Naive thymus-derived CD4-positive, alpha-beta T cell (primary cell): ENCODE measurements at places on chromosomes 1 and 21.
A peak's percentile ranks its signal among the peaks of the same experiment; 100 is the strongest.

DNA sequence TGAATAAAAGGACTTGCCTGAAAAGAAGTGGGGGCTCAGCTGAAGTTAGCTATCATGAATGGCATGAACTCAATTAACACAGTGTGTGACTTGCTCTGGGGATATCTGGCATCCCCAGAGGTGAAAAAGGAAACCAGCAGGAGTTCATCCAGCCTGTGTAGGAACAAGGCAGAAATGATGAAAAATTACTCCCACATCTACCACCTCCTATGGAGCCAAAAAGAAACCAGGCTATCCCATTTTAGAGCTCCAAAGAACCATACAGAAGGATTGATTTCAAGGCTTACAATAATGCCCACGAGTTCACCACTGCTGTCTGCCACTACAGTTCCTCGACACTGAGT lies 25.3 kb downstream of the TP53BP2 start:
- DNase-seq = no peak

GRCh38 chr1:234746798-234747196 lies 136.8 kb upstream of the IRF2BP2 start:
- no peak for DNase-seq

- no peak for DNase-seq
These were observed 5.9 kb upstream of the LEPR start for GRCh38 chr1:65414538-65414937.

DNA sequence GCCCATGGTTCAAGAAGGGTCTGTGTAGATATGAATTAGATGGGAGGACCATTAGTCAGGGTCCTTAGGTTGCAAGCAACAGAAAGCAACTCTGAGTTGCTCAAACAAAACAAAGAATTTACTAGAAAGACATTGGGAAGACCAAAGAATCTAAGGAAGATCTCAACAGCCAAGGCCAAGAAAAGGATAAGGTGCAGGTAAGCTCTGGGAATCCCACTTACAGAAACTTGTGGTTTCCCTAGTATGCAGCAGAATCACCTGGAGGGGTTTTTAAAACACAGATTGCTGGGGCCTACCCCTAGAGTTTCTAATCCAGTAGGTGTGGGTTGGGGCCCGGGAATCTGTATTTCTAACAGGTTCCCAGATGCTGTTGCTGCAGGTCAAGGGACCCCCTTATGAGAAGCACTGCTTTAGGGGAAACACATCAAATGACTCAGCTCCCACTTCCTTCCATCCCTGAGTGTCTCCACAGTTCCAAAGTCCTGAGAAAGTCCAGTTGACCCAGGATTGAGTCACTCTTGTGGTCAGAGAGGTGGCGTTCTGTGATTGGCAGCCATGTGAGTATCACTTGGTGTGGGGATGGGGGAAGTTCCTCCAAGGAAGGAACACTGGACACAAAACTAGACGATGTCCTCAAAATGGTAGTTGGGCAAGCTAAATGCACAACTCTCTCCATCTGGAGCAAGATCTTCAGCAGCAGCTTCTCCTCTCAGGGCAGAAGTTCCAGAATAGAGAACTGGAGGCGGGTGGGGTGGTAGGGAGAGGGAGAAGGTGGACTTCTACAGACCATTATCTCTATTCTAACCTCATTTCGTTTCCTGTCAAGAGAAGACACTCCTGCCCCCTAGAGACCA lies 24.2 kb upstream of the EYA3 start:
- DNase-seq = no peak

- no peak for DNase-seq
These were observed at the start of gene IL19 for GRCh38 chr1:206770531-206771337. Gene IL19 (plus strand): TSS chr1:206770773. CDS start chr1:206836663, 65,890 bp downstream.

- no peak for DNase-seq
These were observed 17.3 kb upstream of the RAP1A start for GRCh38 chr1:111602302-111602701.

DNA sequence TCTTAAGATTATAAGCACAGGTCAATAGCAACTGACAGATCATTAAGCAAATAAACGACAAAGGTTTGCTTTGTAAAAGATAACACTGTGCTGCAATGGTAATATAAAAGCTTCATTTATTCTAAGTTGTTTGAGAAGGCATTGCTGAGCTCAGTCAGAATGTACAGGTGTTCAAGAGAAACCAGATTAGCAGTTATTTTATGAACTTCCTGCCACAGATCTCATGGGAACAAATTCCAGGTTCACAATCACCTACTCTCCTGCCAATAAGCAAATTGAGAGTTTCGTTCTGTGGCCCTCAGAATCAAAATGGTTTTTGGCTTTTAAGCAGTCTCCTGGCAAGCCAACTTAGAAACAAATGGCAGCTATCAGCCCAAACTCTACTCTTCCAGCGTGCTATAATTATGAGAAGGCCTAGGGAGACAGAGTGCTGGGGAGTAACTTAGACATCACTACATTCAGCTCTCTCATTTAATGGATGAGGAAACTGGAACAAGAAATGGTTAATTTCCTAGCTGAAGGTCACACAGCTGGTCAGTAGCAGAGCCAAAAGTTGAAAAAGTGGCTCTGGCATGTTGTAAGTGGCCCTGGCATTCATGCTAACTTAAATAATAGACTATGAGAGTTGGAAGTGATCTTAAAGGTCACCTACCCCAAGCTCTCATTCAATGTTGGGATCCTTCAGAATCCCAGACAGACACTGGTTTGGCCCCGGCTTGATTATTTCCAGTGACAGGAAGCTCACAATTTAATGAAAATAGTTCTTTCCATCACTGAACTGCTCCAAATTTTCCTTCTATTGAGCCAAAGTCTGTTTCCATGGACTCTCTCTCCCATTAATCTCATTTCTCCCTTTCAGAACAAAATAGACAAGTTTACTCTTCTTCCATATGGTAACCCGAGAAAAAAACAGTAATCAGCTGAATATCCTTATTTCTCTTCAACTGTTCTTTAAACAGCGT lies 82.6 kb upstream of the EDEM3 start:
- DNase-seq = no peak

GRCh38 chr1:88726697-88727096 lies 42.6 kb downstream of the PKN2 start:
- no peak for DNase-seq

GRCh38 chr1:222697826-222698225 lies 14.5 kb downstream of the AIDA start:
- no peak for DNase-seq

GRCh38 chr1:220787069-220787619 lies 431 bp downstream of the MTARC1 start:
- DNase-seq = no peak

GRCh38 chr1:21337928-21338572 lies 47.8 kb upstream of the ECE1 start:
- DNase-seq = no peak

DNA sequence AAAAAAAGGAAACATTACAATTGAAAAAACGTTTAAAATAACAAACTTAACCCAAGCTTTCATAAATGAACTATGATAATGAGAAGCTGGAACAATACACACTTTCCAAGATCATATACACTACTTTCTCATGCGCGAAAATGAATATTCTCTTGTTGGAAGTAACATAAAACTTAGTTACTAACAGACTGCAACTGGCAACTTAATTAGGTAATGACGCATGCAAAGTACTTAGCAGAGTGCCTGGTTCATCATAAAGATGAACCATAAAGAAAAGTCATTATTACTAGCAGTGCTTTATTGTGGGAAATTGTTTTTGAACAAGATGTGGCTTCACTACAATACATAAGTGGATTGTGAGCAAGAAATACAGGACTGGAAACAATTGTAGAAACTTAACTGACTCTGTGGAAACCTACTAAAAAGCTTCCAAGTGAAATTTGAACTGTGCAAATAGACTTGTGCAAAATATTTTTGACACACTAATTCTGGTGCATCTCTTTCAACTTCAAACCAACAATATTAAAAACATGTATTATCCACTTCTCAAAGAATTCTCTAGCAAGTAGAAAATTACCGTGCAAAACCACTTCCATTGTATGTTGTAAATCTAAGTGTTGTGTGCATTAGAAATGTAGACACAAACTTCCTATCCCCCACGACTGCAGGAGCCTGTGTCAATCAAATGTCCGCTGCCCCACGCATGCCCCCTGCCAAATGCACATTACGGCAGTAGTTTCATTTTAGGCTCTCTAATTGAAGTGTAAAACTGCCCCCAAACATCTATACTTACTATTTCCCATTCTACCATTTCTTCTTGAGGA lies 2.0 kb downstream of the ARHGAP29 start:
- DNase-seq = no peak

GRCh38 chr1:54081306-54082270 lies 28.2 kb downstream of the TCEANC2 start:
- DNase-seq = peak; percentile 50

- DNase-seq = no peak
These were observed 88.1 kb upstream of the WARS2 start for GRCh38 chr1:119228335-119229080.

DNA sequence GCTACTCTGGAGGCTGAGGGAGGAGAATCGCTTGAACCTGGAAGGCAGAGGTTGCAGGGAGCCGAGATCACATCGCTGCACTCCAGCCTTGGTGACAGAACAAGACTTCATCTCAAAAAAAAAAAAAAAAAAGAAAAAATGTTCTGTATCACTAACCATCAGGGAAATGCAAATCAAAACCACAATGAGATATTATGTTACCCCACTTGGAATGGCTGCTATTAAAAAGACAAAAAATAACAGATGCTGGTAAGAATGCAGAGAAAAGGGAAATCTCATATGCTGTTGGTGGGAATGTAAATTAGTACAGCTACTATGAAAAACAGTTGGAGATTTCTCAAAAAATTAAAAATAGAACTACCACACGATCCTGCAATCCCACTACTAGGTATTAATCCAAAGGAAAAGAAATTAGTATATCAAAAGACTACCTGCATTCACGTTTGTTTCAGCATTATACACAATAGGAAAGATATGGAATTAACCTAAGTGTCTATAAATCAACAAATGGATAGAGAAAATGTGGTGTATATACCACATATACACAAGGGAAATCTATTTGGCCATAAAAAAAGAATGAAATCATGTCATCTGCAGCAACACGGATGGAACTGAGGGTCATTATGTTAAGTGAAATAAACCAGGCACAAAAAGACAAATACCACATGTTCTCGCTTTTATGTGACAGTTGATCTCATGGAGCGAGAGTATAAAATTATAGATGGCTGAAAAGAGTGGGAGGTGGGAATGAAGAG lies 62.6 kb downstream of the ABL2 start:
- DNase-seq = no peak

DNA sequence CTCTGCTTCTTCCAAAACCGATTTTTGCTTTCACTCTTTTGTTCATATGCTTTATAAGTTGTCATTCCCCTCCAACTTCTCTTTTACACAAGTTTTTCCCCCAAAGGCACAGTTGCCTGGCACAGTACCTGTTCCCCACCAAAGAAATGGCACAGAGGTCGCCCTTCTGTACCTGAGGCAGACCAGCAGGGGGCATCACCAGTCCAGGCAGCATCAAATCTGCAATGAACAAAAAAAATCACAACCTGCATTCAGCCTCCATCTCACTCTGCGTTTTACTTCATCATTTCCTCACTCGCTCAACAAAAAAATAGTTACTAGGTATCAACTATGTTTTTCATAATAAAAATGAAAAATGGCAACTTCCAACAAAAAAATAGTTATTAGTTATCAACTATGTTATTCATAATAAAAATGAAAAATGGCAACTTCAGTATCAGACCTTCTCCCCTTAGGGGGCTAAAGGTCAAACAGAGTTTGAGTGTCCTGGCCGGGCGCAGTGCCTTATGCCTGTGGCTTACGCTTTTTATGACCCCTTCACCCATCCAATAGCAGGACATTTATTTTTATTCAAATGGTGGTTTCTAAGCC lies 4.1 kb downstream of the EIF2D start:
- peak; percentile 65 for DNase-seq

DNA sequence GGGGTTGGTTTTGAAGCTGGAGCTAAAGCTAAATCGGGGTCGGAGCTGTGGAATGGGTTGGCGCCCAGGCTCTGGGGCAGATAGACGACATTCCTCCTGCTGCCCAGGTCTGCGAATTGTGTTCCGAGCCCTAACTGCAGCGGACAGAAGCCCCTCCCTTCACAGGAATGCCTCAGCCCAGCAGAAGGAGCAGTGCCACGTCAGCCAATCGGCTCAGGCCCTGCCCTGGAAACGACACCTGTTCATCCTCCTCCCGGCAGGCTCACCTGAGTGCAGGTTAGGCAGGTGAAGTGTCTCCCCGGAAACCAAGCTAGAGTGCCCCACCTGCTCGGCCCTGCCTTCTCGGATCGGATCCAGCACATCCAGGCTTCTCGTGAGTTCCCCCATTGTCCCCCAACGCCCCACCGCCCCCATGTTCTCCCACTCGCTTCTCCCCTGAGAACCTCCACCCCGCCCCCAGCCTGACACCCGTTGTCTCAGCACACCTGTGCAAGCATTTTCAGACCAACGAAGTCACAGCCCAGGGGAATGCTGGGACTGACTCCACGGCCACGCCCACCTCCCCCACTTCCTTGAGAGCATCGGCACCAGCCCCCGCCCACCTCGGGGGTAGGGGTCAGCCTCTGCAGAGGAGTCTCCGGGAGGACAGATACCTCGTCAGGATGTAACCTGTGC lies 775 bp downstream of the TMEM125 start:
- no peak for DNase-seq

DNA sequence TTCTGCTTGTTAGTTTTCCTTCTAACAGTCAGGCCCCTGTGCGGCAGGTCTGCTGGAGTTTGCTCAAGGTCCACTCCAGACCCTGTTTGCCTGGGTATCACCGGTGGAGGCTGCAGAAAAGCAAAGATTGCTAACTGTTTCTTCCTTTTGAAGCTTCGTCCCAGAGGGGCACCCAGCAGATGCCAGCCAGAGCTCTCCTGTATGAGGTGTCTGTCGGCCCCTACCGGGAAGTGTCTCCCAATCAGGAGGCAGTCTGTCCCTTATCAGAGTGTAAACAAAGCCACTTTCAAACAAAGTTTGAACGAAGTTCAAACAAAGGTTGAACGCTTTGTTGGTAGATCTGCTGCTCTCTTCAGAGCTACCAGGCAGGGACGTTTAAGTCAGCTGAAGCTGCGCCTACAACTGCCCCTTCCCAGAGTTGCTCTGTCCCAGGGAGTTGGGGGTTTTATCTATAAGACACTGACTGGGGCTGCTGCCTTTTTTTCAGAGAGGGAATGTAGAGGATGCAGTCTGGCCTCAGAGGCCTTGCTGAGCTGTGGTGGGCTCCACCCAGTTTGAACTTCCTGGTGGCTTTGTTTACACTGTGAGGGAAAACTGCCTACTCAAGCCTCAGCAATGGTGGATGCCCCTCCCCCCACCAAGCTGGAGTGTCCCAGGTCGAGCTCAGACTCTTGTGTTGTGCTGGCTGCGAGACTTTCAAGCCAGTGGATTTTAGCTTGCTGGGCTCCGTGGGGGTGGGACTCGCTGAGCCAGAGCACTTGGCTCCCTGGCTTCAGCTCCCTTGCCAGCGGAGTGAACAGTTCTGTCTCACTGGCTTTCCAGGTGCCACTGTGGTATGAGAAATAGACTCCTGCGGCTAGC lies 401.8 kb downstream of the SRGAP2C start:
- DNase-seq = peak; percentile 28

- DNase-seq = no peak
These were observed 187.3 kb downstream of the SLC44A5 start for GRCh38 chr1:75423616-75424015.

- DNase-seq = peak; percentile 44
These were observed 45.3 kb downstream of the MRPL39 start for GRCh38 chr21:25561668-25562641.

- no peak for DNase-seq
These were observed 27.4 kb downstream of the KCNN3 start for GRCh38 chr1:154842635-154843034.
